ENCODE measurements at places on chromosomes 4 and X. TPM values are rescaled to one million over a fixed set of nuclear protein-coding genes. Genes with fewer than 3 reads are reported as not detected.
A peak's percentile ranks its signal among the peaks of the same experiment; 100 is the strongest.

- H3K36me3 ChIP-seq = no peaks in the 10 kb centered on the region
- peaks cover 8% of the 10 kb centered on the region for H3K4me1 ChIP-seq
- no peak overlapping the region for H3K27ac ChIP-seq
- no peak overlapping the region for H3K4me3 ChIP-seq
Observed at GRCh38 chrX:71930298-71930697, 19.7 kb downstream of the NHSL2 start.

DNA sequence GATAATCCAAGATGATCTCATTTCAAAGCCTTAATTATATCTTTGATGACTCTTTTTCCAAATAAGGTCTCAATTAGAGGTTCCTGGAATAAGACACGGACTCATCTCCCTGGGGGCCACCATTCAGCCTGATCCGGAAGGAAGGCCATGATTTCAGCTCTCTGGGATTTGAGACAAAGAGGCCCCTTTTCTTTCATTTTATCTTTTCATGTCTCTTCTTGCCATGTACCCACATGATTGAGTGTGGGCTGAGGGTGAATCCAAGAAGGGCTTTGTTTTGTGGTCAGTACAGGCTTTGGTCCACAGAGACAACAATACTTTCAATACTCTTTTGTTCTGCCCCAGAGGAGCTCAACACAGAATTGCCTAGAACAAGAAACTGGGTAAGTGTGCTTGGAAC is 261.2 kb downstream of the TRIML1 start:
- H3K27ac ChIP-seq = no peak overlapping the region
- DNase-seq = no peak
- no peaks in the 10 kb centered on the region for H3K36me3 ChIP-seq
- H3K4me1 ChIP-seq = no peaks in the 10 kb centered on the region
- no peaks in the 10 kb centered on the region for H3K27me3 ChIP-seq
- H3K4me3 ChIP-seq = no peak overlapping the region

- no peak for DNase-seq
- H3K27me3 ChIP-seq = peaks cover 80% of the 10 kb centered on the region
- no peaks in the 10 kb centered on the region for H3K36me3 ChIP-seq
Observed at GRCh38 chr4:1511441-1512041, 105.3 kb upstream of the NKX1-1 start.

DNA sequence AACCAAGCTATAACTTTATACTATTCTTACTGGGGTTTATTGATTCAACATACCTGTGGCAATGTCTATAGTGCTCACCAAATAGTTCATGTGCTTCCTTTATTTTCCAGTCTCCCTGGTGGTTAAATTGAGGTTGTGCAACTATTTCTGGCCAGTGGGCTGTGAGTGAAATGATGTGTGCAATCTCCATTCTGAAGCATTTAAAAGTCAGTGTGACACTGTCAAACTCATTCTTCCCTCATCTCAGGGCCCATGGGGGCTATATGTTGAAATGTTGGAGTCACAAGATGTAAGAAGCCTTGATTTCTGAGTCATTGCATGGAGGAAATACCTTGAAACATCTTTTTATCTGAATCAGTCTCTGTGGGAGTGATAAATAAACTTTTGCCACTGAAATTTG is 414.3 kb upstream of the RPS6KA3 start:
- H3K36me3 ChIP-seq = no peaks in the 10 kb centered on the region
- H3K27ac ChIP-seq = no peak overlapping the region
- H3K4me1 ChIP-seq = no peaks in the 10 kb centered on the region
- H3K27me3 ChIP-seq = no peaks in the 10 kb centered on the region
- DNase-seq = no peak

GRCh38 chrX:137999071-137999470 is 433.1 kb downstream of the ZIC3 start:
- no peaks in the 10 kb centered on the region for H3K4me1 ChIP-seq
- DNase-seq = no peak
- H3K27me3 ChIP-seq = no peaks in the 10 kb centered on the region
- H3K36me3 ChIP-seq = no peaks in the 10 kb centered on the region

DNA sequence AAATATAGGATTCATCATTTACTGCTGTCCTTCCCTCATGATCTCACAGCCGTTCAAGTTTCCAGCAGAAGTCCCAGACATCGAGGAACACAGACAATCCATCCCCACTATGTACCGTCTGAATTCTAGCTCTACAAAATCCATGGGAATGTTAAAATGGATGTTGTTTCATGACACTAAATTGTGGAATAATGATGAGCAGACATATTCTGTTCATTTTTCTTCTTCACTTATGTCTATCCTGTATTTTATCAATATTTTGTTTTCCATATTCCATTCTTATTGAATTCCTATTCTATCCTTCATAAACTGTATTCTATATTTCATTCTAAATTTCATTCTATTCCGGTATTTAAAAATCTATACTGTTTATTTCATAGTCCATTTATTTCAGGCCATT is 71.8 kb downstream of the NUDT10 start:
- DNase-seq = no peak
- no peak overlapping the region for H3K27ac ChIP-seq
- no peaks in the 10 kb centered on the region for H3K36me3 ChIP-seq
- H3K4me3 ChIP-seq = no peak overlapping the region
- no peaks in the 10 kb centered on the region for H3K4me1 ChIP-seq
- no peaks in the 10 kb centered on the region for H3K27me3 ChIP-seq

GRCh38 chr4:116088771-116089170 is 975.4 kb upstream of the NDST4 start:
- no peak for DNase-seq
- no peak overlapping the region for H3K4me3 ChIP-seq
- H3K27ac ChIP-seq = no peak overlapping the region
- H3K4me1 ChIP-seq = no peaks in the 10 kb centered on the region
- no peaks in the 10 kb centered on the region for H3K36me3 ChIP-seq
- no peaks in the 10 kb centered on the region for H3K27me3 ChIP-seq

- no peaks in the 10 kb centered on the region for H3K36me3 ChIP-seq
- no peaks in the 10 kb centered on the region for H3K27me3 ChIP-seq
- DNase-seq = no peak
- H3K4me3 ChIP-seq = no peak overlapping the region
- no peak overlapping the region for H3K27ac ChIP-seq
Observed at GRCh38 chr4:11698033-11698432, 269.3 kb upstream of the HS3ST1 start.

- no peaks in the 10 kb centered on the region for H3K27me3 ChIP-seq
- H3K27ac ChIP-seq = no peak overlapping the region
- DNase-seq = no peak
- H3K36me3 ChIP-seq = no peaks in the 10 kb centered on the region
- H3K4me1 ChIP-seq = peaks cover 9% of the 10 kb centered on the region
Observed at GRCh38 chrX:130885996-130886395, 17.0 kb downstream of the ENOX2 start.

GRCh38 chr4:23706972-23707651 is 182.7 kb downstream of the PPARGC1A start:
- no peak for DNase-seq
- H3K27ac ChIP-seq = no peak overlapping the region
- no peak overlapping the region for H3K4me3 ChIP-seq
- H3K27me3 ChIP-seq = no peaks in the 10 kb centered on the region

GRCh38 chrX:154541589-154541895 is 5.1 kb downstream of the G6PD start:
- DNase-seq = no peak
- no peaks in the 10 kb centered on the region for H3K36me3 ChIP-seq
- H3K27me3 ChIP-seq = no peaks in the 10 kb centered on the region
- peaks cover 18% of the 10 kb centered on the region for H3K4me1 ChIP-seq
- H3K4me3 ChIP-seq = no peak overlapping the region
- peak overlapping the region; percentile 23 for H3K27ac ChIP-seq

DNA sequence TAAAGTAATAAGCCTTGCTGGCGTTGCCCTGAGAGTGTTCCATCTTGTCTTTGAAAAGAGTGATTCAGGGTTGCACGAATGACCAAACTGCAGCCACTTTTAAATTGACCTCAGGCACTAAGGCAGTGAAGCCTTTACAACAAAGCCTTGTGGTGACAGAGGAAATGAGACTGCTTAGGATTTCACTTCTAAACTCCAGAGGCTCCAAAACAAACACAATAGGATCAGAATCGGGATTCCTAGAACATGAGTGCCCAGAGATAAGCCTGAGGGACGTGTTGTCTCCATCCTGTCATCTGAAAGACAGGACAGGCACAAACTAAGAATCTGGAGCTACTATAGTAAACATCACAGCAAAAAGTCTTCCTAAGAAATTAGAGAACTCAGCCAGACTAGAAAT is 405.2 kb downstream of the PPARGC1A start:
- no peak overlapping the region for H3K4me3 ChIP-seq
- no peak overlapping the region for H3K27ac ChIP-seq
- H3K36me3 ChIP-seq = no peaks in the 10 kb centered on the region
- no peaks in the 10 kb centered on the region for H3K4me1 ChIP-seq
- no peak for DNase-seq

DNA sequence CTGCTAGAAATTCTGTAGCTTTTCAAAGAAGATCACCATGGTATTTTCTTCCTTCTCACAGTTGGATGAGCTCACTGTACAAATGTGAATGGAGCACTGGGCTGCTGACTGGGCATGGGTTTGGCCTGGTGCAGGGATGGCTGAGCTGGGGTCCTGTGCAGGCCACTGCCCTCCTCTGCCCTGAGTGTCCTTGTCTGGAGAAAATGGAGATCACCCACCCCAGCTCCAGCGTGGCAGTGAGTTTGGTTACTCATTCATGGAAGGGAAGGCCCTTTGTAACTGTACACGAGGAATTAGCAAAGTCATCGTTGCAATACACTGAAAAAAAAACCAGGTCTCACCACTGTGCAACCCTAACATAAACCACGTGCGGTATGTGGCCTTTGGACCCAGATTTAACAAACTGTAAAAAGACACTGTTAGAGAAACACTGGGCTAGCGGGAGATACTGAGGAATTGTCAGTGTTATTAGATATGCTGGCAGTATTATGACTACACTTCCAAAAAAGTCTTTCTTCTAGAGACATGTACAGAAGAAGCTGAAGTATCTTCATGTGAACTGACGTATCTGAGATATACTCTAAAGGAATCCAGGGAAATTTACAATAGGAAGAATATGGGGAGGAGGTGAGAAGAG is 16.1 kb upstream of the TBC1D14 start:
- H3K27ac ChIP-seq = no peak overlapping the region
- peak; percentile 33 for DNase-seq
- no peak overlapping the region for H3K4me3 ChIP-seq
- no peaks in the 10 kb centered on the region for H3K36me3 ChIP-seq
- no peaks in the 10 kb centered on the region for H3K27me3 ChIP-seq

GRCh38 chrX:12950851-12951594 is 23.9 kb upstream of the TMSB4X start:
- peak overlapping the region; percentile 75 for H3K27ac ChIP-seq
- H3K27me3 ChIP-seq = no peaks in the 10 kb centered on the region
- peaks cover 14% of the 10 kb centered on the region for H3K4me1 ChIP-seq
- no peak overlapping the region for H3K4me3 ChIP-seq
- no peaks in the 10 kb centered on the region for H3K36me3 ChIP-seq

DNA sequence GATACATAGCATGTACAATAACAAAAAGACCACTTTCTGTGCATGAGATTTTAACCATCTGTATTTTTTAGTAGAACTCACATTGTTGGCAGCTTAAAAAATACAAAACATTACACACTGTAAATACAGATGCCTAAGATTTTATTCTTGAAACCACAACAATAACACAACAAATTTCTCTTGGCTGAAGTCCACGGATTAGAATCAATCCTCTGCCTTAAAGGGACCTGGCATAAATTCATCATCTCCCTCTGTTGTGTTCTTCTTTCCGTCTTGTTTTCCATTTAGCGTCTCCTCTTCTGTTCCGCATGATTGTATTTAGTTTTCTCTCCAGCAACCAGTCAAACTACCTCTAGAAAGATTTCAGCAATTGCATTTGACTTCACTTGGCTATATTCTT is 231.0 kb downstream of the SPOCK3 start:
- DNase-seq = no peak
- no peaks in the 10 kb centered on the region for H3K27me3 ChIP-seq
- no peak overlapping the region for H3K27ac ChIP-seq
- H3K4me1 ChIP-seq = no peaks in the 10 kb centered on the region
- H3K4me3 ChIP-seq = no peak overlapping the region
- H3K36me3 ChIP-seq = no peaks in the 10 kb centered on the region

GRCh38 chrX:8084006-8084405 is 87.1 kb downstream of the VCX2 start:
- no peak for DNase-seq
- no peaks in the 10 kb centered on the region for H3K27me3 ChIP-seq
- H3K27ac ChIP-seq = no peak overlapping the region
- no peak overlapping the region for H3K4me3 ChIP-seq

- no peak overlapping the region for H3K27ac ChIP-seq
- H3K36me3 ChIP-seq = no peaks in the 10 kb centered on the region
- H3K27me3 ChIP-seq = no peaks in the 10 kb centered on the region
- no peak for DNase-seq
Observed at GRCh38 chrX:46922611-46923010, 10.4 kb downstream of the JADE3 start.

GRCh38 chr4:79022529-79022928 is 83.3 kb upstream of the PAQR3 start:
- no peaks in the 10 kb centered on the region for H3K27me3 ChIP-seq
- no peak overlapping the region for H3K4me3 ChIP-seq
- no peaks in the 10 kb centered on the region for H3K36me3 ChIP-seq
- H3K4me1 ChIP-seq = no peaks in the 10 kb centered on the region

GRCh38 chr4:107449611-107450369 is 270.2 kb downstream of the PAPSS1 start:
- H3K27me3 ChIP-seq = no peaks in the 10 kb centered on the region
- no peaks in the 10 kb centered on the region for H3K36me3 ChIP-seq
- no peak overlapping the region for H3K4me3 ChIP-seq
- peaks cover 11% of the 10 kb centered on the region for H3K4me1 ChIP-seq
- H3K27ac ChIP-seq = no peak overlapping the region

The RBMXL3 gene
- not detected for total RNA-seq

The MAGEA11 gene
- not detected for total RNA-seq

The EDA gene
- total RNA-seq = 3.6 TPM

The NDNF gene
- 11.1 TPM for total RNA-seq

The ZNF732 gene
- total RNA-seq = not detected

The KCTD8 gene
- total RNA-seq = 2.7 TPM

The SSX4B gene
- total RNA-seq = not detected

The HEPH gene
- 147 TPM for total RNA-seq

The CTAG2 gene
- not detected for total RNA-seq

The PNMA6A gene
- total RNA-seq = 0.81 TPM

The CACNA1F gene
- 0.16 TPM for total RNA-seq

The NR0B1 gene
- not detected for total RNA-seq

The ZGRF1 gene
- total RNA-seq = 4.1 TPM

The KLF8 gene
- total RNA-seq = 9.1 TPM

All from sigmoid colon (tissue), 7 donors.